ENCODE measurements at places on chromosomes 16 and 17. TPM values are rescaled to one million over a fixed set of nuclear protein-coding genes. Genes with fewer than 3 reads are reported as not detected.

The G6PC3 gene
- total RNA-seq, result 11.4 TPM

The ODAD4 gene
- total RNA-seq, result not detected

The YBX2 gene
- total RNA-seq, result 3.8 TPM

DNA sequence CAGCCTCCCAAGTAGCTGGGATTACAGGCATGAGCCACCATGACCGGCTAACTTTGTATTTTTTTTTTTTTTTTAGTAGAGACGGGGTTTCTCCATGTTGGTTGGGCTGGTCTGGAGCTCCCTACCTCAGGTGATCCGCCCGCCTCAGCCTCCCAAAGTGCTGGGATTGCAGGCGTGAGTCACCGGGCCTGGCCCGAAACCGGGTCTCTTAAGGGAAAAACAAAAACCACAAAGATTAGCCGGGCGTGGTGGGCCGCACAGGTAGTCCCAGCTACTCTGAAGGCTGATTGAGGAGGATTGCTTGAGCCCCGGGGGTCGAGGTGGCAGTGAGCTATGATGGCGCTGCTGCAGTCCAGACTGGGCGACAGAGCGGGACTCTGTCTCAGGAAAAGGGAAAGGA, 19.9 kb upstream of the RBL2 start:
- no peaks in the 10 kb centered on the region for H3K27me3 ChIP-seq
- H3K36me3 ChIP-seq, result no peaks in the 10 kb centered on the region
- H3K4me1 ChIP-seq, result no peaks in the 10 kb centered on the region
- no peak for DNase-seq

- H3K27me3 ChIP-seq, result no peaks in the 10 kb centered on the region
- no peak overlapping the region for H3K27ac ChIP-seq
- H3K36me3 ChIP-seq, result no peaks in the 10 kb centered on the region
Measured at GRCh38 chr16:55100100-55100499, 169.4 kb downstream of the IRX5 start.

GRCh38 chr16:4602331-4602730, 12.4 kb downstream of the UBALD1 start:
- no peak overlapping the region for H3K4me3 ChIP-seq
- peaks cover 5% of the 10 kb centered on the region for H3K36me3 ChIP-seq
- peaks cover 15% of the 10 kb centered on the region for H3K27me3 ChIP-seq
- H3K27ac ChIP-seq, result no peak overlapping the region

DNA sequence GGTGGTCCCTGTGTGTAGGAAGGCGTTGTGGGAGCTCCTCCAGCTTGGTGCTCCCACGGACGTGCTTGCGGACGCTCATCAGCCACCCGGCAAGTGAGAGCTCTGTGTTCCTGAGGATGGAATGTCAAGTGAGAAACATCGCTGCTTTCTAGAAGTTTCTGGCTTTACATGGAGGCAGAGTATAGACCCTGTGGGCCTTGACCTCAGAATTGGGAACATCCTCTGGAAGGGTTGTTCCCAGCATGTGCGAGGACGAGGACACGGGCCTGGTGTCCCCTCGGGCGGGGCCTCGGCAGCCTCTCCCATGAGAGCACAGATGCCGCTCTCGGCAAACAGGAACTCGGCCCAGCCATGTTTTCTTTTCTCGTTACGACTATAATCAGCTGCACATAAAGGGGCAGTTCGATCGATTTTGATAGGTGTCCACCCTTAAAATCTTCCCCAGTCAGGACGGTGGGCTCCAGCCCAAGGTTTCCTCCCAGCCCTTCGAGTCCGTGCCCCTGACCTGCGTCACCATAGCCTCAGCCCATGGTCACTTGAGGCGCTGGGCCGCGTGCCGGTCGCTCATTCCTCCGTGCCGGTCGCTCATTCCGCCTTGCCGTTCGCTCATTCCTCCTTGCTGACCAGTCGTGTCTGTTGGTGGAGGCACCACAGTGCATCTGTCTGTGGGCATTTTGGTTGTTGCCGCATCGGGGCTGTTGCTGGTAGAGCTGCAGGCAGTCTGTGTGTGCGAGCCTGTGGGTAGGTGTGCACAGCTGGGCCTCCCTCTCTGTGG, 91.3 kb upstream of the ZNF750 start:
- DNase-seq, result no peak
- H3K27ac ChIP-seq, result no peak overlapping the region
- H3K36me3 ChIP-seq, result peaks cover 37% of the 10 kb centered on the region
- H3K4me1 ChIP-seq, result no peaks in the 10 kb centered on the region
- no peak overlapping the region for H3K4me3 ChIP-seq
- H3K27me3 ChIP-seq, result no peaks in the 10 kb centered on the region
